ENCODE measurements at places on chromosomes 4 and X.

GRCh38 chr4:53841711-53842110 is 222.7 kb downstream of the CHIC2 start:
- no peak for DNase-seq

GRCh38 chr4:75948822-75949444 is 8.1 kb upstream of the NAAA start:
- no peak for DNase-seq

DNA sequence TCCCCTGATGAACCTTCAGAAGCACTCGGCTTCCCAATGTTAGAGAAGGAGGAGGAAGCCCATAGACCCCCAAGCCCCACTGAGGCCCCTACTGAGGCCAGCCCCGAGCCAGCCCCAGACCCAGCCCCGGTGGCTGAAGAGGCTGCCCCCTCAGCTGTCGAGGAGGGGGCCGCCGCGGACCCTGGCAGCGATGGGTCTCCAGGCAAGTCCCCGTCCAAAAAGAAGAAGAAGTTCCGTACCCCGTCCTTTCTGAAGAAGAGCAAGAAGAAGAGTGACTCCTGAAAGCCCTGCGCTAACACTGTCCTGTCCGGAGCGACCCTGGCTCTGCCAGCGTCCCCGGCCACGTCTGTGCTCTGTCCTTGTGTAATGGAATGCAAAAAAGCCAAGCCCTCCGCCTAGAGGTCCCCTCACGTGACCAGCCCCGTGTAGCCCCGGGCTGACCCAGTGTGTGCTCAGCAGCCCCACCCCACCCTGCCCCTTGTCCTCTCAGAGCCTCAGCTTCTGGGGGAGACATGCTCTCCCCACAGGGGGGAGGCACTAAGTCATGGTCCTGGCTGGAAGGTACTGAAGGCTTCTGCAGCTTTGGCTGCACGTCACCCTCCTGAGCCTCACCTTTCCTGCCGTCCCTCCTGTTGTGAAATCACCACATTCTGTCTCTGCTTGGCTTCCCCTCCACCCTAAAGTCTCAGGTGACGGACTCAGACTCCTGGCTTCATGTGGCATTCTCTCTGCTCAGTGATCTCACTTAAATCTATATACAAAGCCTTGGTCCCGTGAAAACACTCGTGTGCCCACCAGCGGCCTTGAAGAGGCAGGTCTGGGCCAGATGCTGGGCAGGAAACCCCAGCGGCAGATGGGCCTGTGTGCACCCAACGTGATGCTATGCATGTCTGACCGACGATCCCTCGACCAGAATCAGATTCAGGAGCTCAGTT is 34.7 kb downstream of the NOP14 start:
- peak; percentile 85 for DNase-seq

GRCh38 chr4:113844369-113844768 is 82.8 kb upstream of the CAMK2D start:
- DNase-seq = no peak

GRCh38 chr4:146098397-146098796 is 77.1 kb upstream of the LSM6 start:
- DNase-seq = no peak

DNA sequence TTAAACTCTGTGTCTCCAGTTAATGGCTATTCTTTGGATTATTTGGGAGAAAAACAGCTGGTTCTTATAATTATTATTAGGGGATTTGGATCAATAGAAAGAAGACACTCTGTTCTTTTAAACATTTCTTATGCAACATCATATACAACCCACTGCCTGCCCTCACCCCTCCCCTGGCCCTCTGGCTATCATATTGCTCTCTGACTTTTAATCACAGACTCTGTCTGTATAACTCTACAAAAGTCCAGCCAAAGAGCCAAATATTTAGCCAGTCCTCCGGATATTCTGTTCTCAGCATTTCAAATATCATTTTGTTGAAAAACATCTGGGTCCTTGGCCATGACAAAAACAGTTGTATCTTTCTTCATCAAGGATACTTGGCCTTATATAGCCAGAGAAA is 19.0 kb upstream of the PACRGL start:
- DNase-seq = no peak

DNA sequence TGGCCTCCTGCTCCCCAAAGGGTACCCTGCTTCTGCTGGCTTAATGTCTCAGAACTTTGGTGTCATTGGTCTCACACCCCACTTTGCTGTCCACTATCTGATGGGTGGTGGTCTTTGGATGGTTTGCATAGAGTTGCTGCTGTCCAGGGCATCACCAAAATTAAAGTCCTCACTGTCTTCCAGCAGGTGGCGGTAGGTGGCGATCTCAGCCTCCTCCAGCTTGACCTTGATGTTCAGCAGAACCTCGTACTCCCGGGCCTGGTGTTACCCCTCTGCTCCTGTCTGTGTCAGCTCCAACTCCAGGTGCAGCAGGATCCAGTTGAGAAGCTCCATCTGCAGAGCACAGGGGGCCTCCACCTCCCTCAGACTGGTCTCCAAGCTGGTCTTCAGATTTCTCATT is 1169.5 kb upstream of the PABPC4L start:
- no peak for DNase-seq

DNA sequence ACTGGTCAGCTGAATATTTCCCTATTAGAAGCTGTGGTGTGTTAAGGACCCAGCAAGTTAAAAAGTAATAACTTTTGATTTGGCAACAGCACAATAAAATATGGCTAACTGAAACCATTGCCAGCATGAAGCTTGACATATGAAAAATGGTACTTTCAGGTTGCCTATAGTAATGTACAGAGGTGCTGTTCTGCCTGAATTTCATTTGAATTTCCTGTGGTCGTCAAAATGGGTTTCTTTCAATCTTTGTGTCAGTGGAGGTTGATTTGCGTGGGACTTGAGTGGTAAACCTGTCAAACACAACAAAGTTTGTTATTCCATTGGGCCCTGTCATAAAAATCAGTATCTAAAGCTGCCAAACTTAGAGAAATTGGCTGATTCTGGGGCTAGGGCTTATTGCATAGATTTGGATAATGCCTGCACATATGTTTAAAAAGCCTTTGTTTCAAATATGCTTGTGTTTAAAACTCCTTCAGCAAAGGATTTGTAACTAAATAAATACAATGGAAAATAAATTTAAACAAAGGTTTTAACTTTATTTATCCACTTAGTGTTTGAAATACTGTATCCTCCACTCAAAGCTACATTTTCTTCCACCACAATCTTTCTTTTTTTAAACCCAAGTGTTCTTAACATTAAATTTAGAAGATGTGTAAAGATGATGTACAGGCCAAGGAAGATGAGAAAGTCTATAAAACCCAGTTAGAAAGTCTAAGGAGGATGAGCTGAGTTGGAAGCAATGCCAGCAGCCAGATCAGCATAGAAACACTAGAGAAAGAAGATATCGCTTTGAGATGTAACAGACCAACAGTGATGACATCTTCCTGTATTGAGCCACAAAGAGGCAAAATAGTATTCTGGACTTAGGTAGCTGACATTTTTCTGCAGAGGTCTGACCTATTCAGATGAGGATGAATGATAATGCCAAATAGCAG is 134.8 kb upstream of the GIMD1 start:
- DNase-seq = no peak

DNA sequence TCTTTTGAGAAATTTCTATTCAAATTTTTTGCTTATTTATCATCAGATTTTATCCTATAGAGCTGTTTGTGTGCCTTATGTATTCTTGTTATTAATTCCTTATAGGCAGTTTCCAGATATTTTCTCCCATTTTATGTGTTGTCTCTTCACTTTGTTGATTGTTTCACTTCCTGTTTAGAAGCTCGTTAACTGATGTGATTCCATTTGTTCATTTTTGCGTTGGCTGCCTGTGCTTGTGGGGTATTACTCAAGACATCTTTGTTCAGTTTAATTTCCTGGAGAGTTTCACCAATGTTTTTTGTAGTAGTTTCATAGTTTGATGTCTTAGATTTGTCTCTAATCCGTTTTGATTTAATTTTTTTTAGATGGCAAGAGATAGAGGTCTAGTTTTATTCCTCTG is 14.6 kb downstream of the ZNF718 start:
- DNase-seq = no peak

DNA sequence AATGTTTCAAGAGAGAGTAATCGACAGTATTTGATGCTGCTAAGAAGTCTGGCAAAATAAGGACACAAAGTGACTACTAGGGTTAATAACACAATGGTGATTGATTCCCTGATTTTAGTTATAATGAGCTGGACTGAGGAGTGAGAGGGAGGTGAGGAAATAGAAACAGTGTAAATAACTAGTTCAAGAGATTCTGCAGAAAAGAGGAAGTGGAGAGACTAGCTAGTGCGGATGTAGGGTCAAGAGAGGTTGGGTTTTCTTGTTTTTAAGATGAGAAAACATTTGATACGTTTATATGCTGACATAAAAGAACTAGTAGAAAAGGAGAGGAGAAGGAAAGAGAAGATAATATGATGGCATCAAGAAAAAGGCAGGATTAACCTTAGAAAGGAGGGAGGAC is 12.2 kb upstream of the TRPC5 start:
- no peak for DNase-seq

GRCh38 chr4:184477201-184477999 is 3.0 kb upstream of the IRF2 start:
- no peak for DNase-seq

GRCh38 chr4:185914583-185915199 is 102.7 kb upstream of the SORBS2 start:
- DNase-seq = peak; percentile 86

- no peak for DNase-seq
These were observed 14.4 kb downstream of the PPEF1 start for GRCh38 chrX:18721683-18722499.

DNA sequence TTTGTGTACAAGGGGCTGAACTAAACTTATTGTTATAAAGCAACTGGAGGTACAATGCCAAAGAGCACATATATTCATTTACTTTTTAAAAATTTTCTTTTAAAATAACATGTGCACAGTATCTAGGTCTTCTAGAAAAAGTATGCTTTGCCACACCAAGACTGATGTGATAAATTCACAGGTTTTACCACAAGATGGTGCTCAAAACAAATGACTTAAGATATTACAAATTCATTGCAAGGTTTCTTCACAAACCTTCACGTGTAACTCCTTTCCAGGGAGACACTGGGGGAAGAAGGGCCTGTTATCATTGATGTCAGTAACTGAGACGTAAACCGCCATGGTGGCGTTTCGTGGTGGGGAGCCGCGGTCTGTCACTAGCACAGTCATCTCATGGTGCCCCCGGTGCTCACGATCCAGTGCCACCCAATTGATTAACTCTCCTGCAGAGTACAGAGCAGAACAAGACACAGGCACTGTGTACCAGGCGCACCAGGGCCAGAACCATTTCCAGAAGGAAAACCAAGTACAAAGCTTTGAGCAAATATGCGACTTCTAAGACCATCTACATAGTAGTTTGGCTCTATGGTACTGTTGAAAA is 162.2 kb downstream of the DCHS2 start:
- DNase-seq = peak; percentile 71

DNA sequence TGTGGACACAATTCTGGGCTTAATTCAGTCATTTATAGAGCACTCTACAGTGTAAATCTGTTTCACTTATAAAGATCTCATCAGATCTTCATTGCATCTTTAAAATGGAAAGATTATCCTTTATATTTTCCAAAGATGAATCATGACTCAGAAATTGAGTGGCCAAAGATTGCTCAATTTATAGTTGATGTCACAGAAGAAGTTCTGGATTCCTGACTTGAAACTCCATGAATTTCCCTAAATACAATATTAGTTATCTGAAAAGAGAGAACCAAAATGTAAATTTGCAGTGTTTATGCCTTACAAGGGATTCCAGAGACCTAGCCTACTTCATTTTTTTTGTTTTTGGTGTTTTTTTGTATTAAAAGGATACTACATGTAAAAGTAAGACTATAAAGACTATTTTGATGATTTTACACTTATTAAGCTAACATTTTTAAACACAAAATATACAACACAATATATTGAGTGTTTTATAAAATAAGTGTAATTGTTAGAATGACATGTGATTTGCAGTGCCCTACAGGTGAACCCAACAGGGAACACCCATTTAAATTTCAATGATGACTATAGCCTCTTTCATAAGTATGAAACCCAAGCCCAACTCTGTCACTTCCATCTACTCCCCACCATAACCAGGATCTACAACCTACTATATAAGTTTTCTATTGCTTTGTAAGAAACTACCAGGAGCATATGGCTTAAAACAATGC is 183.5 kb downstream of the PCDH7 start:
- no peak for DNase-seq

- DNase-seq = peak; percentile 69
These were observed 33.8 kb downstream of the LONRF3 start for GRCh38 chrX:119008110-119008744.

DNA sequence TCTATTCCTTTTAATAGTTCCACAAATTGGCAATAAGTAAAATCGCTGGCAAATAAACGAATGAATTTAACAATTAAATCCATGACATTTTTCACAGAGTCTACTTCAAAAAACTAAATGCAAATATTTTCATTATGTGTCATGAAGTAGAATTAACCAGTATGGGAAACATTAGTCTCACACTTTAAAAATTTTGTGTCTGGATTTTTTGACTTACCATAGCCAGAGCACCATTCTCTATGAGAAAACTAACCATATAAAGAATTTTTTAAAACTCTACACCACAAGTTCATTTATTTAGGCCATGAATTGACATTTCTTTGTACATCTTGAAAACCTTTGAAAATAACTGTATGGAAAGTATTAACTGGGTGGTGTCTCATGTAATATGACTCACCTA is 41.2 kb downstream of the PRDM5 start:
- peak; percentile 5 for DNase-seq

- DNase-seq = no peak
These were observed 23.6 kb upstream of the GPRASP1 start for GRCh38 chrX:102627640-102628039.

GRCh38 chr4:76570141-76570973 is 135.3 kb downstream of the SHROOM3 start:
- peak; percentile 19 for DNase-seq

- DNase-seq = no peak
These were observed 456.5 kb upstream of the NDST3 start for GRCh38 chr4:117577686-117578311.

DNA sequence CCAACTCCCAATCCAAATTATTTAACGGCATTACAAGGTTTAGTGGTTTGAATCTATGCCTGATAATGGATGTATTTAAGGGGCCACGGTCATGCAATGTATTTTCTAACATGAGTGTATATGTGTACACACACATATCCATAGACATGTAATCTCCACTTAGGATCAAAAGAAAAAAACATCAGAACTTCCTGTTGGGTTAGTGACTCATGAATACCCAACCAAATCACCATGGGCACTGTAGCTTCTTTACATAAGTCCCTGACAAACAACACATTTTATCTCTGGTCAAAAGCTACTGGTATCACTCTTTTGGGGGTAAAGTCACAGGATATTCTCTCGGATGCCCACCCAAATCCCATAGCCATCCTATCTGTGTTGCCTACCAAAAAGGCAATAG is 36.5 kb upstream of the TFDP3 start:
- no peak for DNase-seq

GRCh38 chrX:154125391-154126040 is 18.5 kb upstream of the OPN1LW start:
- no peak for DNase-seq

- DNase-seq = peak; percentile 6
These were observed 290.2 kb upstream of the VCX start for GRCh38 chrX:7552760-7553159.

- no peak for DNase-seq
These were observed 106.8 kb downstream of the UCHL1 start for GRCh38 chr4:41363384-41363981.
